Vagina (tissue), 2 donors: ENCODE measurements at places on chromosomes 5 and 9. TPM values are rescaled to one million over a fixed set of nuclear protein-coding genes. Genes with fewer than 3 reads are reported as not detected.

GRCh38 chr9:117487555-117488175 is 72.8 kb upstream of the ASTN2 start:
- no peak overlapping the region for H3K4me3 ChIP-seq
- H3K4me1 ChIP-seq = no peaks in the 10 kb centered on the region
- no peak overlapping the region for H3K27ac ChIP-seq
- H3K27me3 ChIP-seq = no peaks in the 10 kb centered on the region

ANKRD18B gene
- 5.9 TPM for total RNA-seq

DNA sequence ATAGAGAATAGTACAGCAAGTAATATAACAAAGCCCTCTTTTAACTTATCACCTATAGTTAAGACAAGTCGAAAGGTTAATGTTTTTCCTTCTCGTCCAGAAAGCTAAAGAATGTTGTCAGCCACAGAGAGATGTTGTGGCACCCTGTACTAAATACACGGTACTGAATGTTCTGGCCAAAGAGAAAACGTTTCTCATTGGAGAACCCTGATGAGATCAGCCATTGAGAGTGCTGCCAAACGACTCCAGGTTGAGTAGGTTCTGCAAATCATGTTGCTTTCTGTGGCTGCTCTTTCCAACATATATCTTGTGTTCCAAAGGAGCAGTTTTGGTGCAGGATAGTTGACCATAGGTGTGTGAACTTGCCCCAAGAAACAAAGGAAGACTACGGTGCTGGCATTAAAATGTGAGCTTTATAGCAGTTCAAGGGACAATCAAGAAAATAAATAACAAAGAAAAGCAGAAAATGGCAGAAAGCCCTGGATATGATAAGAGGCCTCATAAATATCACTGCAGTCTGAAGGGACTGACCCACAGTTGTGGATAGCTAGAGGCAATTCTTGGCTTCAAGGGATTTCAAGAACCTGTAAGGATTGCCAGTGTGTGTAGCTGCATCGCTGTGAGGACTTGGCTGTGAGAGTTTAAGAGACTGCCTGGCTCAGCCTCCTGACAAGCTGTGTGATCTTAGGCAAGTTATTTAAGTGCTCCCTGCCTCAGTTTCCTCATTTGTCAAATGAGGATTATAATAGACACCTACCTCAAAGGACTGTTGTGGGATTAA is 102.7 kb downstream of the ARHGEF28 start:
- H3K4me3 ChIP-seq = no peak overlapping the region
- no peaks in the 10 kb centered on the region for H3K4me1 ChIP-seq
- no peaks in the 10 kb centered on the region for H3K36me3 ChIP-seq
- no peak overlapping the region for H3K27ac ChIP-seq
- no peaks in the 10 kb centered on the region for H3K27me3 ChIP-seq

- peaks cover 65% of the 10 kb centered on the region for H3K4me1 ChIP-seq
- H3K27ac ChIP-seq = peak overlapping the region; percentile 87
- H3K4me3 ChIP-seq = no peak overlapping the region
- H3K36me3 ChIP-seq = no peaks in the 10 kb centered on the region
- no peaks in the 10 kb centered on the region for H3K27me3 ChIP-seq
Observed at GRCh38 chr5:179265514-179266290, 79.6 kb downstream of the ADAMTS2 start.

DNA sequence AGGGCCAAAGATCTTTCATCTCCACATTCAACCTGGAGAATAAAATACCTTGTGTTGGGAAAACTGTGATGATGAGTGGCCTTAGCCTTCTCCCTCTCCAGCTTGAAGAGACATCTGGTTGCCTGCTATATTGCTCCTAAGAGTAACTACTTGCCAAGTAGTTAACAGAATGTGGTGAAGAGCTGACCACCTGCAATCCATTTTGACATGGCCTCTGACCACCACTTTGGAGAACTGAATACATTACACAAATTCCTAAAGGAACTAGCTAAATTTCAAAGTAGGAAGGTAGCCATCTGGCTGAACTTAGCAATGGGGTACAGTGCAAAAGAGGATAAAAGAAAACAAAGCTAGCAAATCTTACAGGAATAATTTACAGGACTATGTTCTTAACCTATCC is 7.2 kb downstream of the TBCA start:
- no peaks in the 10 kb centered on the region for H3K27me3 ChIP-seq
- no peak overlapping the region for H3K4me3 ChIP-seq
- H3K4me1 ChIP-seq = peaks cover 59% of the 10 kb centered on the region
- no peak for DNase-seq
- H3K27ac ChIP-seq = no peak overlapping the region

IRX1 gene
- total RNA-seq = not detected
